Neural progenitor cell (in vitro differentiated cells): ENCODE measurements at places on chromosomes 7 and 10. TPM values are rescaled to one million over a fixed set of nuclear protein-coding genes. Genes with fewer than 3 reads are reported as not detected.

The TMEM273 gene
- total RNA-seq: not detected in 2 replicates

DNA sequence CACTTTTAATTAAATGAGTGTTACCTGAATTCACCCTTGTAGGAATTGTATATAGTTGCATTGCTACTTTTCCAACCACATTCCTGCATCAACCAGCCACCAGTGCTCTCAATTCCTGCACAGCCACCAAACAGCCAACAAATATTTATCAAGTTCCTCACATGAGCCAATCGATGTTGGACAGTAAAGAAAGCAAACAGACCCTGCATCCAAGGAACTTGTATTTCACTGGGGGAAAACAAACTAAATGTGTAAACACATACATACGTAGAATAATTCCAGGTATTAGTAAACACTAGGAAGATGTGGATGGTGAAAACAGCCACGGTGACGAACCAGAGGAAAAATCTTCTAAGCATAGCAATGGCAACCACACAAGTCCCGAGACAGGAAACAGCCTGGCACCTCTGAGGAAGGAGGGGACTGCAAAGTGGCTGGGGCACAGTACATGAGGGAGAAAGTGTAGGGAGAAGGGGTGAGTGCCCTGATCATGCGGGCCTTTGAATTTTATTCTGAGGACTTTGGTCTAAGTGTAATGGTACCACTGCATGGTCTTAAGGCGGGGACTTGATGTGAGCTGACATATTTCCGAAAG is 111.2 kb downstream of the XRCC2 start:
- no peak for DNase-seq

- DNase-seq: no peak
Measured at GRCh38 chr7:151139791-151140190, 27.7 kb downstream of the GBX1 start.

DNA sequence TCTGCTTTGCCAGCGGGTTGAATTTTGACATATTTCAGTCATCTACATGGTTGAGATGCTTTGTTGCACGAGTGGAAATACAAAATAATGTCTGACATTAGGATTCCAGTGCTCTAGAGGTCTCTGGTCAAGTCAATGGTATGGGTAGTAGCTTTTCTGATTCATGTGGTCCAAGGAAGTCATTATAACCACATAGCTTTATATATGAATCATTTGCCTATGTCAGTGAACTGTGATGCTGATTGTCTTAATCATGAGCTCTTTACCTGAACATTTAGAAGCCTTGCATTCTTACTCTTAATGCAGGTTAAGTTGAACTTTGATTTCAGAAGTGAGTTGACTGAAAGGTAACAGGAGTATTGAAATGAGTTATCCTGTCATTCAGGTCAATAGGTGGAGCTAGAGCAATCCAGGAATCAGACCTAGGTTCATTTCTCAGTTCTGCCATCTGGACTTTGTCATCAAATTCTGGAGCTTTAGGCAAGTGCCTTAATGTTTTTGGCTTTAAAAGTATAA is 3.3 kb downstream of the MAPK8 start:
- DNase-seq: peak; percentile 11
